ENCODE measurements at places on chromosomes 3 and 15.
A peak's percentile ranks its signal among the peaks of the same experiment; 100 is the strongest.

DNA sequence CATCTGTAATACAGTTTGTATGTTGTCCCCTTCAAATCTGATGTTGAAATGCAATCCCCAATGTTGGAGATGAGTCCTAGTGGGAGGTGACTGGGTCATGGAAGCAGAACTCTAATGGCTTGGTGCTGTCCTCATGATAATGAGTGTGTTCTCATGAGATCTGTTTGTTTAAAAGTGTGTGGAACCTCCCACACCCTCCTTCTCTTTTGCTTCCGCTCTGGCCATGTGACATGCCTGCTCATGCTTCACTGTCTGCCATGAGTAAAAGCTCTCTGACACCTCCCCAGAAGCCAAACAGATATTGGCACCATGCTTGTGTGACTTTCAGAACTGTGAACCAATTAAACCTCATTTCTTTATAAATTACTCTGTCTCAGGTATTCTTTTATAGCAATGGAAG, 794.0 kb upstream of the CFAP20DC start:
- no peak for DNase-seq

- DNase-seq = no peak
Measured at GRCh38 chr3:51696954-51697353, 9.9 kb upstream of the GRM2 start.

DNA sequence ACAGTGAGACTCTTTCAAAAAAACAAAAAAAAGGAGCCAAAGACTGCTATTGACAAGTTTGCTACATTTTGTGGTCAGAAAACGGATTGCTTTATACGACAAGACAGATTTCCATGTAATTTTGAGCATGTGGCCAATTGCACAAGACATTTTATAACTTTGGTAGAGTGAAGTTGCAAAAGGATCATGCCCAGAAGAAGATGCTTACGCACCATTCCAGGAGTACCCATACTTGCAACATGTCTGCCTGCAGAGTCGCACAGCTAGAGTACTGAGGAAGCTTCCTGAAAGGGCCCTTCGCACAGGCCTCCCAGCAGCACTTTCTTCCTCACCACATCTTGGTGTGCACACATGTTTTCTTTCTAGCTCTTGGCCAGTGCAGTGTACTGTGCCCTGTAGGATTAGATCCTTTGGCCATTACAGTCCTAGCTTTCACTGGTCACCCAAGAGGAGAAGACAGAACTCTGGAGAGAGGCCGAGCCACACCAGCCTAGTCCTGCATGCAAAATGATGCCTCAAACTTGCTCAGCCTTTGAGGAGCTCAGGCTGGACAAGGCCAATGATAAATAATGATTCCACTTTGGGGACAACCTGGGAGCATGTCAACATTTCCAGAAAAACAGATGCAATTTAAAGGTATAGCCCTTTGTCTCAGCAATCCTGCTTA, 11.7 kb downstream of the CHDH start:
- DNase-seq = peak; percentile 14

GRCh38 chr15:76963596-76963995, 31.3 kb upstream of the PSTPIP1 start:
- no peak for DNase-seq

Measured in AML-193 (cell line).